ENCODE measurements at places on chromosomes 6 and 20.

GRCh38 chr6:107621229-107621937, 131.5 kb downstream of the SOBP start:
- DNase-seq = no peak

GRCh38 chr6:117561128-117561527, 41.2 kb downstream of the GOPC start:
- no peak for DNase-seq

- no peak for DNase-seq
Measured at GRCh38 chr6:151257985-151258445, 18.2 kb downstream of the AKAP12 start.

- no peak for DNase-seq
Measured at GRCh38 chr6:122730775-122731386, 48.6 kb upstream of the FABP7 start.

DNA sequence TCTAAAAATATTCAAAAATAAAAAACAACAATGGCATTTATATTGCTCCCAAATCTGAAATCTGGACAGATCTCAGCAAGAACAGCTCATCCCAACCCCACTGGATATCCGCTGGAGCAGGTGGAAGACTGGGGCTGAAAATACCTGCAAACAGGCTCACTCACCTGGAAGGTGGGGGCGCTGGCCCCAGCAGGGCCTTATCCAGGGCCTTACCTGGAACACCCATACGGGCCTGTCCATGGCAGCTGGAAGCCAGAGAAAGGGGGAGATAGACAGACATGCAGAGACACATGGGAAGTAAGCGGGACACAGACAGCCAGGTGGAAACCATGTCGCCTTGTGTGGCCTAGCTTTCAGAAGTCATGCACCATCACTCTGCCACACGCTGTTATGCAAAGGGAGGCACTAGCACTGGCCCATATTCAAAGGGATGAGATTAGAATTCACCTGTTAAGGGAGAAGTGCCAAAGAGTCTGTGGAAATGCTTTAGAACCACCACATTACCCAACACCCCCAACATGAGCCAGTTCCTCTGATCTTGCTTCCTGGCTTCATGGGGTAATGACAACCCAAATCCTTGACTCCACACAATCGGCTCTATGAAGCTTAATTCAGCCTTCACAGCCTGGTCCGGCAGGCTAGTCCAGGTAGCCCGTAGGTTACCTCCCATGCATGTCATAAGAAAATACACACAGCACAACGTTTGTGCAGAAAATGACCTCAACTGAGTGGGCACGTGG, 99.0 kb upstream of the CDYL start:
- DNase-seq = no peak

DNA sequence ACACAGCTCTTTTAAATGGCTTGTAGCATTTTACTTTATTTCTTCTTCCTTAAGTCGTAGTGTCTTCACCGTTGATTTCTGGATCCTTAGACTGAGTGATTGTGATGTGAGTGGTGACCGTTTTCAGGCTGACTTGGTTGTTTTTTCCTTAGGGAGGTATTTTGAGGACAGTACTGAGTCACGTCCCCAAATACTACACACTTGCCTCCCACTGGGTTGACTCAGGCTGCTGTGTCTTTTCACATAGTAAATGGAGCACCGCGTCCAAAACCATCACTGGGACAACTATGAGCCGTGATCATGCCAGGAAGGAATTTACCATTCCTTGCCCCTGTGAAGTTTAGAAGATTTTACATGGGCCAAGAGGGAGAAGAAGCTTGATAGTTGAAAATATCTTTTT, 174.1 kb downstream of the FARS2 start:
- no peak for DNase-seq

- no peak for DNase-seq
Measured at GRCh38 chr20:22619272-22619671, 34.9 kb upstream of the FOXA2 start.

- no peak for DNase-seq
Measured at GRCh38 chr6:82072751-82073150, 174.8 kb downstream of the IBTK start.

DNA sequence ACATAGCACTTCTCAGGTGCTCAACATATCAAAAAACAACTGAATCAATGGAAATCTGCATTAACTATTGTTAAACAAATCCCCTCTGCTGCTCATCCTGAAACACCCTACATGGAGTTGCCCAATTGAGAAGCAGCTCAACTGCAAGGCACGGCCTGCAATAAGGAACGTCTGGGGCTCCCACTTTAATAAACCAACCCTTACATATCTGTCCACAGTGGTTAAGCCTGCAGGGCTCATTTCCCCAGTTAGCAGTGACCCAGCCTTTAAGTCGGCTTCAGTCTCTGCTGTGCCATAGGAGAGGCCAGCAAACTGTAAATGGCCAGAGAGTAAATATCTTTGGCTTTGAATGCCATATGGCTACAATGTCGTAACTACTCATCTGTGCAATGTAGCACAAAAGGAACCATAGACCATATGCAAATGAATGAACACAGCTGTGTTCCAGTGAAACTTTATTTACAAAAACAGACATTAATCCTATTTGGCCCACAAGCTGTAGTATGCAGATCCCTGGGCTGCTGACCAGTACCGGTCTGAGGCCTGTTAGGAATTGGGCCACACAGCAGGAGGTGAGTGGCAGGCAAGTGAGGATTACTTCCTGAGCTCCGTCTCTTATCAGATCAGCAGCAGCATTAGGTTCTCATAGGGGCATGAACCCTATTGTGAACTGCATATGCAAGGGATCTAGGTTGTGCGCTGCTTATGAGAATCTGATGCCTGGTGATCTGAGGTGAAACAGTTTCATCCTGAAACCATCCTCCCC, 522.7 kb upstream of the CDH4 start:
- no peak for DNase-seq

Data from GM12892 (cell line).